ENCODE measurements at places on chromosomes 1 and 21.

- no peak for DNase-seq
Measured at GRCh38 chr21:44727757-44728156, 16.4 kb upstream of the TSPEAR start.

DNA sequence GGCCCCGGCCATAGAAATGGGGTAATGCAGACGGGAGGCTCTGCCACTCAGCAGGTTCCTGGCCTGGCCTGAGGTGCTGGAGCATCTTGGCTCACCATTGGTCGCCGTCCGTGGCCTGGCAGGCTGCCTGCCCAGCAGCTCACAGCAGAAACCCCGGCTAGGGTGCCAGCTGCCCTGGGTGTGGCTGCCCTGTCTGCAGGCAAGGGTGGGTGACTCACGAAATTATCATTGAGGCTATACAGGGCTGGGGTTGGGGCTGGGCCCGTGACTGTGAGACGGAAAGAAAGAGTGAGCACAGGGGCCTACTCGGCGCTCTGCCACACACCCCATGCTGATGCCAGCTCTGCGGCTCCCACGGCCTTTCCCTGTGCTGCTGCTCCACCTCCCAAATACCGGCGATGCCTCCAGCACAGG lies 8.0 kb upstream of the PKP1 start:
- no peak for DNase-seq

DNA sequence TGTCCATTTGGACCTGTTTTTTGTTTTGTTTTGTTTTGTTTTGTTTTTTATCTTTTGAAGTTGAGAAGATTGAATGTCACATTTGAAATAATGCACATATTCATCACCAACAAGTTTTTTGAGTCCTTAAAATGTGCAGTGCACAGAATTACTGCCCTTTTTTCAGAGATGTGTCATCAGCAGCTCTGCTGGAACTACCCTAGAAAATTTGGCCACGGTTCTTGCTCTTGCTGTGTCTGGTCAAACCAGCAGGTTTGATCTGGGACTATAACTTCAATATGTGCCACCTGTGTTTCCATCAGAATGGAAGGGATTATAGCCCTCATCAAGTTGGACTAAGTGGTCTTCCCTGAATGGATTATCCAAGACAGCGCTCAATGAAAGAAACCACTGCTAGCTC lies 24.1 kb upstream of the CNN3 start:
- no peak for DNase-seq

GRCh38 chr1:65059930-65060538 lies 88.0 kb upstream of the AK4 start:
- peak; percentile 37 for DNase-seq

DNA sequence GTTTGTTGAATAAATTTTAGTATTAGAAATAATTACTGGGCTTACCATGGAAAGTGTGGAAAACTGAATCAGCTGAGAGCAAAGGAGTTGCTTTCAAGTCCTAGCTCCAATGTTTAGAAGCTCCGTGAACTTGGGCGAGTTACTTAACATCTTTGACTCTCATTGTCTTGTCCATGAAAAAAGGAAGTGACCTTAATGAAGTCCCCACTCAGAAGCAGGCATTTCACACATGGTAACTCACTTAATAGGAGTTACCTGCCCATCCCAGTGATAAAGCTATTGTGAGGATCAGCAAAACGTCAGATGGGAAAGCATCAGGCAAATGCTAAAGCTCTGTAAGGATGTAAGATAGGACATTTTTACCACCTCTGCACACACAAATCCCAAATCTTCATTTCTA lies 34.0 kb upstream of the GADD45A start:
- no peak for DNase-seq

- no peak for DNase-seq
Measured at GRCh38 chr21:35953597-35953996, 106.7 kb downstream of the SETD4 start.

GRCh38 chr1:36606641-36607262 lies 124.0 kb upstream of the CSF3R start:
- DNase-seq, result no peak

- DNase-seq, result peak; percentile 45
Measured at GRCh38 chr1:230797942-230798365, 50.8 kb downstream of the CAPN9 start.

DNA sequence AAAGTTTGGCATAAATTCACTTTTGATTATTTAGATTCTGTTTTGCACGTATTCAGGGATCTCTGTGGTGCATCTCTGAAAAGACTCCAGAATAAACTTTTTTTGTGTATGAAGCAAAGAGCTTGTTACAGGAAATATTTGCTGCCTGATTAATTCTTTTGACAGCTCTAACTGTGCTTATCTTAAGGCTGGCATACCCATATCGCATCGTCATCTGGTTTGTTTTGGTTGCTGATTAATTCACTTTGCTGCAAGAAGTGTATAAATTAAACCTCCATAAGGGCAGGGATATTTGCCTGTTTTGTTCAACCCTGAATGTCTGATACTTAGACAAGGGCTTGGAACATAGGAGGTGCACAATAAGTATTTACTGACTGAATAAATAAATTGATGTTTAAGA lies 17.5 kb upstream of the DUSP10 start:
- DNase-seq, result no peak

GRCh38 chr1:204041232-204041767 lies 31.6 kb upstream of the SOX13 start:
- DNase-seq, result no peak

- DNase-seq, result no peak
Measured at GRCh38 chr1:189874715-189875435, 602.8 kb downstream of the BRINP3 start.

- DNase-seq, result peak; percentile 86
Measured at GRCh38 chr1:209627732-209628196, 24.5 kb downstream of the LAMB3 start.

DNA sequence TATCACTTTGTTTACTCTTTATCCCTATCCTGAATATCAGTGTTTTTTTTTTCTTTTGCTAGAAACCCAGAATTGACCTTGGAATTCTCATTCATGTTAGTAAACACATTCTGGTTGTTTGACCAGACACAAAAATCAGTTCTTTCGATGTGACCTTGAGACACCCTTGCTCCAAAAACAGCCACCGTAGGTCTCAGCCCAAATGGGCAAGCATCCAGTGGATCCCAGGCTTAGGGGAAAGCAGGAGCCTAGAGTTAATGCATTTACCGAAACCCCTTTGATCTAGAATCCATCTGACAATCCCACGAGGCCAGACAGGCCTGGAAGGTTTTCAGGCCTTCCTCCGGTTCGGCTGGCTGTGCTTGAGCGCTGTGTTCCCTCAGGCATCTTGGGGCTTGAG lies 47.6 kb downstream of the IRF2BP2 start:
- no peak for DNase-seq

GRCh38 chr1:240936911-240937668 lies 325.1 kb upstream of the GREM2 start:
- DNase-seq, result no peak

DNA sequence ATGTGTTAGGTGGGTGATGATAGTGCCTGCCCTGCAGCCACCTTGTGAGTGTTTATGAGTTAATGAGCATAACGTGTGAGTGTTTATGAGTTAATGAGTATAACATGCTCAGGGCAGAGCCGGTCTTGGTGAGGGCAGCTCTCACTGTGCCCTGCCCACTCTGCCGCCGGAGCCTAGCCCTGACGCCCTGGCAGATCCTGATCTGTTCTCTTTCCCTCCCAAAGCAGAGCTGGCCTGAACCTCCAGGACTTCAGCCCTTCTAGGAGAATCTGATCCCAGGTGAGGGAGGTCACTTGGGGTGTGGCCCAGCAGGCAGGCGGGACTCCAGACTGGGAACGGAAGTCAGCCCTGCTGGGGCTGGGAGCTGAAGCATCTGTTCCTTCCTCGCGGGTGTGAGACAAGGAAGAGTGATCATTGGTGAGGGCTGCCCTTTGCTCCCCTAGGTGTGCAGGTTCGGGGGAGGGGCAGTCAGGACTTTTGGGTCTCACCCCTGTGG lies 5.7 kb downstream of the FBLIM1 start:
- peak; percentile 44 for DNase-seq

DNA sequence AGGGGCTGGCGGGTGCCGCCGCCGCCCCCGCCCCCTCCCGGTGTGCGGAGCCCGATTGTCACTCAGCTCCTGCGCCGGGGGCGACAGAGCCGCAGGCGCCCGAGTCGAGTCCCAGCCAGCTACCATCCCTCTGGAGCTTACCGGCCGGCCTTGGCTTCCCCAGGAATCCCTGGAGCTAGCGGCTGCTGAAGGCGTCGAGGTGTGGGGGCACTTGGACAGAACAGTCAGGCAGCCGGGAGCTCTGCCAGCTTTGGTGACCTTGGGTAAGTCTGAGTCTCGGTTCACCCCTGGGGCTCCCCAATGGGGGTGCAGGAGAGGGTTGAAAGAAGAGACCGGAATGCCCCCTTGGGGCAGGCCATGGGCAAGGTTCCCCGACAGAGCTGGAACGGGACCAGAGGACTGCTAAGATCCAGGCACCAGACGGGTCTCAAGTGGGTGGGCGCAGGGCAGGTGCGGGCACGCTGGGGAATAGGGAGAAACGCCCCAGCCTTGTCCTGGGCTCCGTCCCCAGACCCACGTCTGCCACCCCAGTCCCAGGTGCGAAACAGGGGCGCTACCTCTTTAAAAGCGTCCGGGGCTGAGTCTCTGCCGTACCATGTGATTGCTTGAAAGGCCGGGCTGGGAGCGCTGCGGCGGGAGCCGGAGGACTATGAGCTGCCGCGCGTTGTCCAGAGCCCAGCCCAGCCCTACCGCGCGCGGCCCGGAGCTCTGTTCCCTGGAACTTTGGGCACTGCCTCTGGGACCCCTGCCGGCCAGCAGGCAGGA lies at the start of gene ADORA1:
Gene ADORA1, plus strand, starts transcription at position 61 of the 765 bp plus-strand sequence. CDS start 1,116 bp downstream, outside the sequence.
- DNase-seq, result peak; percentile 64

GRCh38 chr1:175673371-175674150 lies 69.8 kb downstream of the TNR start:
- no peak for DNase-seq

- no peak for DNase-seq
Measured at GRCh38 chr21:39178421-39178820, 4.8 kb downstream of the PSMG1 start.

- DNase-seq, result no peak
Measured at GRCh38 chr1:84155517-84155916, 11.4 kb downstream of the PRKACB start.

GRCh38 chr1:97350241-97350640 lies 570.6 kb downstream of the DPYD start:
- no peak for DNase-seq

- peak; percentile 86 for DNase-seq
Measured at GRCh38 chr1:162976628-162977027, 92.5 kb upstream of the RGS4 start.

- DNase-seq, result no peak
Measured at GRCh38 chr1:110777228-110777627, 95.7 kb upstream of the CD53 start.

GRCh38 chr1:150262388-150263320 lies 5.1 kb downstream of the CA14 start:
- DNase-seq, result peak; percentile 18

GRCh38 chr21:29407571-29407970 lies 108.8 kb downstream of the BACH1 start:
- DNase-seq, result no peak

GRCh38 chr1:60872426-60873054 lies 209.8 kb upstream of the NFIA start:
- peak; percentile 74 for DNase-seq

GRCh38 chr1:55447488-55447887 lies 232.3 kb upstream of the USP24 start:
- no peak for DNase-seq

GRCh38 chr1:30645807-30646206 lies 77.6 kb downstream of the MATN1 start:
- DNase-seq, result no peak

- DNase-seq, result no peak
Measured at GRCh38 chr1:13461977-13462376, 51.7 kb downstream of the PRAMEF20 start.

- DNase-seq, result no peak
Measured at GRCh38 chr1:197660389-197660788, 114.9 kb downstream of the DENND1B start.
